ENCODE measurements at places on chromosomes 5 and 9. TPM values are rescaled to one million over a fixed set of nuclear protein-coding genes. Genes with fewer than 3 reads are reported as not detected.

TMEM267 gene
- 16.4 TPM for total RNA-seq

PCDHA4 gene
- 0.37 TPM for total RNA-seq

KIF24 gene
- total RNA-seq = 2.9 TPM

BAAT gene
- total RNA-seq = not detected

ACOT12 gene
- total RNA-seq = not detected

SHISAL2B gene
- total RNA-seq = not detected

Data from aortic smooth muscle cell (primary cell).